ENCODE measurements at places on chromosomes 7 and 10.
A peak's percentile ranks its signal among the peaks of the same experiment; 100 is the strongest.

DNA sequence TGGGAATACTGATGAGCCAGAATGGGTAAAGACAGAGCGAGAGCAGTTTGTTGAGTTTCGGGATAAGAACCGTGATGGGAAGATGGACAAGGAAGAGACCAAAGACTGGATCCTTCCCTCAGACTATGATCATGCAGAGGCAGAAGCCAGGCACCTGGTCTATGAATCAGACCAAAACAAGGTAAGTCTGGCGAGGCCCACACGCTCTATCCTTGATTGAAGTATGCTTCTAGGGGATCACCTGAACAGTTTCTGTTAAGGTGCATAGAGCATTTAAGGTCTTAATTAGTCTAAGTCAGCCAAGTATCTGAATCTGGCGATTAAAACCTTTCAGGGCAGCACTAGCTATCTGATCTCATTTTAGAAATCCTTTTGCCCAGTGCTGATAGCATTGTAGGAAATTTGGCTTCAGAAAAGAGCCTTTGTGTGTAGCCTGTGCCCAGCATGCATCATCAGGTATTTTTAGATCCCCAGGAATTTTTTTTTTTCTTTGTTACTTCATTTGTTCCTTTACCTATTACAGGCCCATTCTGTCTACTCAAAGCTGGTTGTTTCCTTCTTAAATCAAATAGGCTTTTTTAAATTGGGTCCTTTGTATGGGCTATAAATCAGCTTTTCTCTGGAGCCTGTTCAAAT, 8.0 kb downstream of the OPN1SW start:
- no peak for DNase-seq

DNA sequence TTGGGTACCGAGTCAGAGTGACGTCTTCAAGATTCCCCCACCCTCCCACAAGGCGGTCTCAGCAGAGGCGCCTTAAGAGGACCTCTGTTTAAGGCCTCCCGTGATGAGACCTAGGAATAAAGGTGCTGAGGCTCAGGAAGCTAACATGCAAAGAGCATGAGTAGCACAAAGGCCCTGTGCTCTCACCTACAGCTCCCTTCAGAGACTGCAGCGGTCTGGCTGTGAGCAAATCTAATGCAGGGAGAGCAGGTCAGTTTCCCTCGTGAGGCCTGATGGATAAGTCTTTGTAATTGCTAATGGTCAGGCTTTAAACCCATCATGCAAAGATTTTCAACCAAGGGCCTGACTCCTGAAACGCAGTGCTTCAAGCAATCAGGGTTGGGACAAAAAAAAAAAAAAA, 909.3 kb upstream of the GHITM start:
- no peak for DNase-seq

DNA sequence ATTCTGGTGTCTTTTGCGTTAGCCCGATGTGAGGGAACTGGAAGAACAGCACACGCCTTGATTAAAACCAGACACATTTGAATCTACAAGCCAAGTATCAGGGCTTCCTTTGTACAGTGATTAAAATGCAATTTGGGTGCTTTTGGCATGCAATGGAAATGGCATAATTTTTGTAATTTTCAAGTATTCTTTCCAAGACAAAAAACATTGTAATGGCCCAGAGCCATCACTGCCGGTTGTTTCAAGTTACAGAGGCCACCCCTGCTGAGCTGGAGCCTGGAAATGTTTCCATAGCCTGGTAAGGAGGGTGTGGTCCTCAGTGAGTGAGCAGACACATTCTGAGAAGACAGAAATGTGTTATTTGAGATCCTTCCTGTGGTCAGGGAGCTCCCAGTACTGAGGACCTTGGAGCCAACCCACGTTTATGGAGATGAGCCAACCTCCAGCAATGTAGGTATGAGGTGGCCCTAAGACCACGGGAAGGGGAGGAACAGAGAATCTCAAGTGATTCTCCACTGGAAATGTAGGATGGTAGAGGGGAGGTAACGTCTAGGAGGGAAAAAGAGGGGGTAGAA, 20.9 kb downstream of the TEX36 start:
- no peak for DNase-seq

DNA sequence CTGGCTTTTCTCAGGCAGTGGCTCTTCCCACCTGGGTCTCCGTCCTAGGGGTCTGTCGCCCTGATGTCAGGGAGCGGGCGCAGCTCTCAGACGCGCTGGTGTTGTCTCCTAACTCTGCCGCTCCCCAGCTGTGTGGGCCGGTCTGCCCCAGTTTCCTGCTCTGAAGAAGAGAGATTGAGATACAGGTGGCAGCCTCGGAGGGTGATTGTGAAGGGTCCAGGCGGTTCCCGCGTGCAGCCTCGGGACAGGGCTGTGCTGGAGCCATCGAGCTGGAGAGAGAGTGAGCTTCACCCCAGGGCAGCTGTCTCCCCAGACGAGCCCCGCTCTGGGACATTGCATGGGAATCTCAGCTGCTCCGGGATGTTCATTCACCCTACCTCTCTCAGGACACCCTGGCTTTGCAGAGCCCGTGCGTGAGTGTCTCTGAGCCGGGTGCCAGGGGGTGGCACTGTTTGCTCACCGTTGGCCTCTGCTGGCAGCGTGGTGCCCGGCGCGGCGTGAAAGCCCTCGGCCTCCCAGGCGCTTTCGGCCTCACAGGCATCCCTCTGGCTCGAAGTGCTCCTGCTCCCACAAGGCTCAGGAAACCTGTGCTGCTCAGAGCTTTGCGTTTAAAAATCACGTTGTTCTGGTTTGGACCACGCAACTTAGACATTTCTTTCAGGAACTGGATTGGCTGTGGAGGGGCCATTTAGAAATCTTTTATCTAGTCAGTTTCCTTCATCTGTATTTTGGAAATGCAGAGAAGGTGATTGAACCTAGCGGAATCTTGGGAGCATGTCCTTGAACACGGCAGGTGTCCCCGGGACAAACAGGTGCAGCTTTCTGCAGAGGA, 33.8 kb upstream of the ZFAND2A start:
- DNase-seq, result peak; percentile 62

DNA sequence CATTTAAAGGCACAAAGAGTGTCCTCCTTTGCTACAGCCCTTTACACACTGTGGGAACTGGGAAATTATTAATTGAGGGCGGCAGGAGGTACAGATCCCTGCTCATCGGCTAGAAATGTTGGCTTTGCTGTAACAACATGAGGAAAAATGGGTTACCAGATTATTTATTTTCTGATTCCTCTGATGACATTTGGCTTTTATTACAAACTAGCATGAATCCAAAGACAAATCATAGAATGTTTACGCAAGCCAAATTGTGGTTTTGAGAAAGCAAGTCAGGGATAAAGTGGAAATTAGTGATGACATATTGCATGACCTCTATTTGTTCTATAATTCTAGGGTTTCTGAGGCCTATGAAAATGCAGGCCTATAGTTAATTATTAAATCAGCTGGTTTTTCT, 126.1 kb upstream of the TMEM196 start:
- no peak for DNase-seq

- no peak for DNase-seq
Measured at GRCh38 chr7:95840953-95841950, 68.9 kb downstream of the DYNC1I1 start.

- no peak for DNase-seq
Measured at GRCh38 chr10:1121271-1121970, 65.2 kb downstream of the WDR37 start.

DNA sequence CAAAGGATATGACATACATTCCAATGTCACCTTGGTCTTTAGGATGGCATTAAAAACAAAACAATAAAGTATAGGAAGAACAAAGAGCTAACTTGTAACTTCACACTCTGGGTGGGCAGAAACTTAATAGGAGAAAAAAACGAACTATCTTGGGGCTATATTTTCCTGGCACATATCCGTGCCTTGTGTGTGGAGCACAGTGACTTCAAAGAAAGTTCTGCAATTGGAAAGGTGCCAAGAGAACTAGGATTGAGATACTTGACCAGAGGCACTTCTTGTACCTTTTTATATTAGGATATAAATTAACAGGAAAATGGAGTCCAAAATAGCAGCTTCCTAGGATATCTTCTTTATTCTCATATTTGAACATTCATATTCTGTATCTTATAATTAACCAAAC, 148.4 kb downstream of the SEMA3D start:
- no peak for DNase-seq

- DNase-seq, result no peak
Measured at GRCh38 chr10:79377557-79378382, 30.5 kb downstream of the PPIF start.

Data from amygdala (tissue), 56 donors.